Non-pigmented ciliary epithelial cell (primary cell): ENCODE measurements at places on chromosomes 7 and 10.

DNA sequence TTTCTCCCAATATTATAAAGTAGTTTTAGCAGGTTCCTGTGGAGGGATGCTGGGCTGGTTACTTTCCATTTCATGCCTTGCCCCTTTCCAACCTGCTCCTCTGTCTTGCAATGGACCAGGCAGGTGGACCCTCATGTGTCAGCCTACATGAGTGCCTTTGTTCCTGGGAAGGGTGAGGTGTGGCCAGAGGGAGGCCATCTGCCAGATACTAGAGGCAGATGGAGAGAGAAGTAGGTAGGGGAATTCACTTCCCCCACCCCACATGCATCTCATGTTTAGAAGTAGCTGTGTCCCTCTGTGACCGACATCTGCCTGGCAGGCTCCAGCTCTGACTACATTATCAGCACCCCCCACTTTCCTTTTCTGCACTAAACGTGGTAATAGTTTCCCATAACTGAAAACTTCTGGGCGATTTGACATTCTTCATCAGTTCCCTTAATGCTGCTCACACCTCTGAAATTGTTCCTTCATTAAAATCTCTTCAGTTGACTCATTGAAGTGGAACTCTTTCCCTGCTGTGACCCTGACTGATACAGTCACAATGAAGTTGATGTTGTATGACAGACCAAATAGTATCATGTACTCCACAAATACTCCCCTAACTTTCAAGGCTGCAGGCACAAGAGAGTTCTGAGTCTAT, 396.3 kb upstream of the FZD8 start:
- no peak for DNase-seq

DNA sequence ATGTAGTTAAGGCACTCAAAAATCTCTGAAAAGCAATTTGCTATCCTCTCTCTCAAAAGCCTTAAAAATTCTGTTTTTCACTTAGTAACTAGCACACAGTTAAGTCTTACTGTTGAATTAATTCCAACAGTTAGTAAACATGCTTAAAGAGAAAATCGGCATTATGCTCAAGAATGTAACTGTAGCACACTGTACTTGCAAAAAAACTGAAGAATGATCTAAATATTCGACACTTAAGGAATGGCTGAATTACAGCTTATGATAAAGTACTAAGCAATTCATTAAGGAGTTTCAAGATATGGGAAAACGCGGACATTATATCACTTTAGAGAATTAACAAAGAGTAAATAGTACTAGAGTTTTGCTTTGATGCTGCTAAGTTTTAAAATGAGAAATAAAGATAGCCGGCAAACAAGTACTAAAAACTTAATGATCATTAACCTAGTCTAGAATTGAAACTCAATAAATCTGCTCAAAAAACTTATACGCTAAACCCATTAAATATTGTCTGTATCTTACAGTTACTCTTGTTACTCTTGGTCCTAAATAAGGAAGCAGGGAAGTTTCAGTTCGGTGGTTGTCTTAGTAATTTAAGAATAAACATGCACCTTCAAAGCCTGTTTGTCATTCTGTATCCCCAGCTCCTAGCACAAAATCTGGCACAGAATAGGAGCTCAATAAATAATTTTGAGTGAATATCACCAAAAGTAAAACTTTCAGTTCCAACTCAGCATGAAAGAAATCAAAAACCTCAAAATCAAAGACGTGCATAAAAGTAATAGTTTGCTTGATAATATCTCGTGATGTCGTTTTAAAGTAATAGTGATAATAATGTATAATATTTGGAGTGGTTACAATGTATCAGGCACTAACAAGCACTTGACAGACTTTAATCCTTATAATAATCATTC, 1.2 kb downstream of the TRDMT1 start:
- DNase-seq: no peak

DNA sequence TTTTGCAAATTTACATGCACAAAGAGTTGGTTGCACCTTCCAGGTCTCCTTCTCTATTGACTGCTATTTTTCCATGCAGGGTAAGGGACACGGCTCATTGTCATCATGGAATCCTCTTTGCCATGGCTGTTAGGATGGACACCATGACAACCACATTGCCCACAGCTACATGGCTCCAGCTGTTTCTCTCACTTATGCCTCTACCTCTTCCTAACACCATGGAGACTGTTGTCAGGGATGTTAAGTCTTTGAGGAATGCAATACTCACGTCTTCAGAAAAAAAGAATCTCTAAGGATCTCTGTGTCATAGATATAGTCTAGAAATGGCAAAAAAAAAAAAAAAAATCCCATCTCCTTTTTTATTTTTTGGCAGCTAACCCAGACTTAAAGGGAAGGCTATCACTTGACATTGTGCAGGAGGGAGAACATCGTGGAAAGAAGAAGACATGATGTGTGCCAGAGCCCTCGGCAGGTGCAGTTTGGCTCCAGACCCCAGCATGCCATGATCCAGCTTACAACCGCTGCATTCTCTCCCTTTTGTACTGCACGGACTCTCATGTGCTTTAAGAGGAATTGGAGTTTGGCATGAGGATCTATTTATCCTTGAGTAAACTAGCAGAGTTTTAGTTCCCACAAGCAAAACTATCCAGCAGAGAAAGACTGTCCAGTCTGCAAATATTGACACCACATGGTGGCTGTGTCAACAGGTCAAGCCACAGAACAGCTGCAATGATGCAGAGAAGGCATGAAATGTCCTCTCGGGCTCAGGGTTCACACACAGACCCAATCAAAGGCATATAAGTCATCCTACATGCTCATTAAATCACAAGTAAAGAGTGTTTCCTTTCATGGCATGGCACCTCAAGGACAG, 70.8 kb downstream of the FRMD4A start:
- no peak for DNase-seq

DNA sequence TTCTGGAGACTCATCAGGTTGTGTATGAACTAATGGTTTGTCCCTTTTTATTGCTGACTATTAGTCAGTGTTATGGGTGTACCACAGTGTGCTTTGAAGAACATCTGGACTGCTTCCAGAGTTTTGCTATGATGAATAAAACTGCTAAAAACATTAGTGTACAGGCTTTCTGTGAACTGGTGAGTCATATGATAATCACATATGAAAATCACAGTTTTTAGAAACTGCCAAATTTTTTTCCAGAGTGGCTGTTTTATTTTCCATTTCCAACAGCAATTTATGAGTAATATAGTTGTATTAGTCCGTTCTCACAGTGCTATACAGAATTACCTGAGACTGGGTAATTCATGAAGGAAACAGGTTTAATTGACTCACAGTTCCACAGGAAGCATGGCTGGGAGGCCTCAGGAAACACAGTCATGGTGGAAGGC, 281.2 kb upstream of the VSTM2A start:
- DNase-seq: peak; percentile 58

DNA sequence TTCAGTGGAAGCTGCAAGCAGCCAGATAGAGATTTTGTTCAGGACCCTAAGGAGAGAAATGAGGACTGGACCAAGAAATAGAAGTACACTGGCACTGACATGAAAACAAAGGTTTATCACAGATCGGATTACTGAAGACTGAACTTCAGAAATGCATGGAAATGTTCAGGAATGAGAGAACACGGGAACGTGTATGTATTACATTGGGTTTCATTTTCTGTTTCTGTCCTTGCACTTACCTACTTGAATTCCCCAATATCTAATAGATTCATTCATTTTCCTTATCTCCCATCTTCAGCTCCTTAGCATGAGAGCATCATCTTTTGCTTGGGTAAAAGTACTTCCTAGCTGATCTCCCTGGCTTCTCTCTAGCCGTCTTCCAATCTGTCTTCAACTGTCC, 114.5 kb downstream of the CACNB2 start:
- DNase-seq: no peak

DNA sequence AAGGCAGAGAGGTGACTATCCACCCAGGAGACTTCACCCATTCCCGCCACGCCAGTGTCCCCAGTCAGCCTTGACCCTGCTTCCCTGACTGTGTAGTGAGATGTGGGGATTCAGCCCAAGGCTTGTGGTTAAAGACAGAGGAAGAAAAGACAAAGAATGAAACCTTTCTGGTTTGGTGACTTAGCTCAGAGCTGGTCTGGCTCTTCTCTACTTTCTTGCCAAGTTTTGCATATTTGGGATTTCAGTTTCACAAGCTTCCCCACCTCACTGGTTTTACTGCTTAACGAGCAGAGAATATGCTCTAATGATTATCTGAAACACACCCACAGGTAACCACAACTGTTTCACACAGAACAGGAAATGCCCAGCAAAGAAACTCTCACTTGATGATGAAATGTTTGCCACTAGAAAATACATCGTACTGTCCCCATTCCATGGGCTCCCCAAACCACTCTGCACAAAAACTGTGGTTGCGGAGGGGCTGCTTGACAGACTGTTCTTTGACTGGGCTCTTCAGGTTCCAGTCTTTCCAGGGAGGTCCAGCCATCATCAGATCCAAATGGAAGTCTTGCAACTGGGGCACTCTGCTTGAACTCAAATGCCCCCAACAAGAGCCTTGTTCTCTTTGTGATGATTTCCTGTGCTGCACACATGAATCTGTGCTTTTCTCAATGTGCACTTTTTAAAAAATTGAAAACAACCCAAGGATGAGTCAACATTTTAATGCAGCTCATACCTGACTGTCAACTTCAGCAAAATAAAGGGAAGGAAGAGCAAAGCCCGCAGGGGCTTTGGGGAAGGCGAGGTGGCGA, 95.5 kb downstream of the CTBP2 start:
- no peak for DNase-seq

- no peak for DNase-seq
These were observed 68.3 kb downstream of the PWWP2B start for GRCh38 chr10:132465193-132465888.

- no peak for DNase-seq
These were observed 8.5 kb upstream of the IL2RA start for GRCh38 chr10:6070660-6071059.

DNA sequence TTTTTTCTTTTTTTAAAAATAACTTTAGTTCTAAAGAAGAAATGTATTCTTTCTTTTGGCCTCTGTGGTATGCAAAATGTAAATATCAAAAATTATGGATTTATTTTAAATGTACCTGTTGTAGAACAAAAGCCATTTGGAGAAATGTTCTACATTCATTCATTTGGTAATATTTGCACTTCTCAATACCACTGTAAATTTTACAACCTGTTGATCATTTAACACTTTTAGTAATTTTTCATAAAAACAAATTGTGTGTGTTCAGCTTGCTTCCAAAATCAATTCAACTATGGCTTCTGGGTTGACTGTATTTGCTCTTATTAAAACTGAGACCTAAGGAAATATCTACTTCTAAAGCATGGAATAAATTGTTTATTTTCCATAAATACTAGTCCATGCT, 2.3 kb upstream of the IGF2BP3 start:
- no peak for DNase-seq

GRCh38 chr10:21993360-21994001, 10.0 kb downstream of the DNAJC1 start:
- no peak for DNase-seq

- no peak for DNase-seq
These were observed 26.4 kb upstream of the LMOD2 start for GRCh38 chr7:123629281-123629680.

DNA sequence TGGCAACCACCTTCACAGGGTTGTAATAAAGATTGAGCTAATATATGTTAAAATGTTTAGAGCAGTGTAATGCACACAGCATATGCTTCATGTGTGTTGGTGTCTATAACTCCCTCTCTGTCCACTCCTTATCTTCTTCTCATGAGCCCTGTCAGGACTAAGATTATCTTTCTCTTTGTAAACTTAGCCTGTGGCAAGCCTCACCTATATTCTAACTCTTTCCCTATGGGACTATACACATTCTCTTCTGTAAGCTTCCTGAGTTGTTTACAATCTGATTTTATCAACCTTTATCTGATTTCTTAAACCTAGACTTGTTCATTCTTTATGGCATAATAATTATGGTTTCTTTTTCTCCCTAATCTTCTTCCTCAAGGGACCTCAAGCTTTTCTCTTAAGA, 2.4 kb upstream of the PIP start:
- DNase-seq: no peak

DNA sequence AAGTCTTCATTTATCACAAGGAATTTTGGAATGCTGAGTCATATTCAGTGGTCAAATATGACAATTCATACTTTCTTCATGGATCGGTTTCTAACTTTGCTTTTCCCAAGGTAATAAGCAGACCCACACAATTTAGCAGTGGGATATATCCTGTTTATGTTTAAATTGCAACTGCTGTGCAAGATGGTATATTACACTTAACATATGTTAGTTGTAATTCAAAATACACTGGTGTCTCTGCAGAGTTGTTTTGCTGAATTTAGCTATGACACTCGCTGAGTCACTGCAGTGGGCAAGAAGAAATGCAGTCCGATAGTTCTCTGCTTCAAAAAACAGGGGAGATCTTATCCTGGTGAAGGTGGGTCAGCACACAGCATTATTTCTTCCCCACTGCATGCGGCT, 194.8 kb upstream of the PTN start:
- peak; percentile 59 for DNase-seq

DNA sequence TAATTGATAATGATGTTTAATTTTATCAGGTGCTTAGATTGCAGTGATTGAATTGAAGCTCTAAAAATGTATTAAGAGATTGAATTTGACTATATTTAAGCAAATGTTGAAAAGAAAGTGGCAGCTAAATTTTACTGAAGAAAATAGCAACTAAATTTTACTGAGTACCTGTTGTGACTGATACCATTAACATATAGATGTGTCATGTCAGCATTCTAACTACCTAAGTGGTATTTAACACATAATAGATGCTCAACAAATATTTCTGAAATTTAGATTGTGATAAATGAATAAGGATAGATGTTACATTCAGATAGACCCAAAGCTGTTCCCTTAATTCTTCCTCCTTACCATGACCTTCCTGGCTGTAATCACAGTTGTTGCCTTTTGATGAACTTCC, 350.9 kb upstream of the VWC2 start:
- no peak for DNase-seq

GRCh38 chr10:29908962-29909361, 150.4 kb downstream of the JCAD start:
- DNase-seq: no peak

GRCh38 chr7:120108376-120108775, 164.6 kb upstream of the KCND2 start:
- no peak for DNase-seq

DNA sequence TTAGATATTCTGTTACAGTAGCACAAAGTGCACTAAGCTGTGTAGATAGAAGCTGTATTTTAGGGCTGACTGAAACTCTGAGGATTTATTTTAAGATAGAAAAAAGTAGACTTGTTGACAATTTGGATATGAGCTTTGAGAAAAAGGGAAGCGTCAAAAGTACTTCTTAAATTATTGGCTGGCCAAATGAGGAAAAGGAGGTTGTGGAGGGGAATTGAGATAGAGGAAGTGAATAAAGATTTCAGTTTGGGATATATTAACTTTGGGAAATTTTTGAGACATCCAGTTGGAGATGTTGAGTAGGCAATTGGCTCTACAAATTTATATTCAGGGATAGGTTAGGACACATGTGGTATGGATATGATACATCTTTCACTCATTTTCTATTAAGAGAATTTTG, 74.0 kb upstream of the CCDC6 start:
- no peak for DNase-seq

GRCh38 chr10:77817541-77817940, 109.0 kb downstream of the DLG5 start:
- DNase-seq: no peak

- no peak for DNase-seq
These were observed 127.2 kb downstream of the CELF2 start for GRCh38 chr10:11144626-11145494.

- DNase-seq: no peak
These were observed 51.8 kb downstream of the ARHGAP12 start for GRCh38 chr10:31876652-31877352.
